Activated effector memory CD4-positive, alpha-beta T cell treated with anti-CD3 and anti-CD28 coated beads, Interleukin-2, amount 50 U/mL, for 16 hours (primary cell): ENCODE measurements at places on chromosomes 12 and 14.

- DNase-seq, result no peak
Observed at GRCh38 chr12:24222968-24223367, 273.5 kb upstream of the SOX5 start.

DNA sequence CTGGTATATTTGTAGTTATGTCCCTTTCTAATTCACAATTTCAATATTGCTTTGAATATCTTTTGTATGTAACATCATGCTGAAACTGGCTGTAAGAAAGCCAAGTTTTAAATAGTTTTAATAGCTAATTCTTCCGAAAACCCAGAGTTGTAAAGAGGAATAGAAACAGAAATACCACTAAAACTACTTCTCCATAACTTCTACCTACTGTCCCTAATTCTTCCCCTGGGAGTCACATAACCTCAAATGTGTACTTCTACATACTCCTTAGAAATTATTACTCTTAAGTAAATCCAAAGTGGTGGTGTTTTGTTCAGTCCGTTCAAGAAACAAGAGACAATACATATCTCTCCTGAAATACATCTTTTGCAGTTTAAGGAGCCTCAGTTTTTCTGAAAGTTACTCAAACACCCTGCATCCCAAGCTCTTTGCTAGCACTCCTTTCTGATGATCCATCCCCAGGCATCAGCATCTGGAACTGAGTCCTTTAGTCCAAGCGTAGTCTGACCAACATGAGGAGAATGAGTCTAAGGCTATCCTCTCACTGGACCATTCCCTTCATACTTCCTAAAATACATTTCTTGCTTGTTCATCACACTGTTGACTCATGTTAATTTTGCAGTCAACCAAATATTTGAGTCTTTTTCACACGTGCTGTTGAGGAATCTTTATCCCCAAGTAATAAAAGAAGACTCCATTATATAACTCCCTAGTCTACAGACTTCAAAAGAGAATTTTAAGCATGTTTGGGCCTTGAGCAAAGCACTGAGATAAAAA lies 214.3 kb upstream of the NUDT4 start:
- no peak for DNase-seq

GRCh38 chr12:82800185-82800584 lies 113.5 kb downstream of the TMTC2 start:
- DNase-seq, result no peak

DNA sequence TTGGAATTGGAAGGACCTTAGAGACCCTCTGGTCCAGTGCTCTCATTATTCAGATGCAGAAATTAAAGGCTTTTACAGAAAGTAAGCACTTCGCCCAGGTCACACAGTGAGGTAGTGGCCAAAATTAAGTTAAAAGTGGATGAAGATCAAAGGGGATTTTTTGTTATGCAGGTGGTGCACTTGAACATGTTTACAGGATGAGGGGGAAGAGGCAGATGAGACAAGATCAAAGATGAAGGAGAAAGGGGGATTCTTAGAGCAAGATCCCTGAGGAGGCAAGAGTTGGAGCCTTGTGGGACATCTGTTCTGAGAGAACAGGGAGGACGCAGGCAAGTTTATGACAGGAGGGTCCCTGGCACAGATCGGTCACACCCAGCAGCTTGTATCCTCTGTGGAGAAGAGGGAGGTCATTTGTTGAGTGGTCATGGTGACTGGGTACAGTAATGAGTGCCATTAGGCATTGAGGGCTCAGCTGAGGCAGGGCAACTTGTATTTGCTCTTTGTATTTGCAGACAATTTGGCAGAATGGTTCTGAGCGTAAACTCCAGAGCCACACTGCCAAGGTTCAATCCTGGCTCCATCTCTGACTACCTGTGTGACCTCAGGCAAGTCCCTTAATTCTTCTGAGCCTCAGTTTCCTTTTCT lies 84.0 kb downstream of the BORCS5 start:
- DNase-seq, result no peak

DNA sequence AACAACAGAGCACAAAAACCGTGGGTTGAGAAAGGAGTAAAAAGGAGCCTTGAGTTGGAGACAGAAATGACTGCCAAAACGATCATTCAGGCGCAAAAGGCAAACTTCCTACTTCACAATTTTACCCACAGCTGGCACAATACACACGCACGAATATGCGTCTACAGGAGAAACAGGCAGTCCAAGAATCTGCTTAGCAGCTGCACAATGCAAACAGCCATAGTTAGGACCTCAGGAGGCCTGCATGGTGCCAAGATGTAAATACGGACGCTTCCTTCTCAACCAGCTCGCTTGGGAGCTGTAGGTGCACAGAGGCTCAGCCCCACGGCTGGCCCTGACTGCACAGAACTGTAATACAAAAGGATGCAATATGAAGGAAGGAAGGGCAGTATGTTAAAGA lies 250.1 kb upstream of the CAND1 start:
- DNase-seq, result no peak

DNA sequence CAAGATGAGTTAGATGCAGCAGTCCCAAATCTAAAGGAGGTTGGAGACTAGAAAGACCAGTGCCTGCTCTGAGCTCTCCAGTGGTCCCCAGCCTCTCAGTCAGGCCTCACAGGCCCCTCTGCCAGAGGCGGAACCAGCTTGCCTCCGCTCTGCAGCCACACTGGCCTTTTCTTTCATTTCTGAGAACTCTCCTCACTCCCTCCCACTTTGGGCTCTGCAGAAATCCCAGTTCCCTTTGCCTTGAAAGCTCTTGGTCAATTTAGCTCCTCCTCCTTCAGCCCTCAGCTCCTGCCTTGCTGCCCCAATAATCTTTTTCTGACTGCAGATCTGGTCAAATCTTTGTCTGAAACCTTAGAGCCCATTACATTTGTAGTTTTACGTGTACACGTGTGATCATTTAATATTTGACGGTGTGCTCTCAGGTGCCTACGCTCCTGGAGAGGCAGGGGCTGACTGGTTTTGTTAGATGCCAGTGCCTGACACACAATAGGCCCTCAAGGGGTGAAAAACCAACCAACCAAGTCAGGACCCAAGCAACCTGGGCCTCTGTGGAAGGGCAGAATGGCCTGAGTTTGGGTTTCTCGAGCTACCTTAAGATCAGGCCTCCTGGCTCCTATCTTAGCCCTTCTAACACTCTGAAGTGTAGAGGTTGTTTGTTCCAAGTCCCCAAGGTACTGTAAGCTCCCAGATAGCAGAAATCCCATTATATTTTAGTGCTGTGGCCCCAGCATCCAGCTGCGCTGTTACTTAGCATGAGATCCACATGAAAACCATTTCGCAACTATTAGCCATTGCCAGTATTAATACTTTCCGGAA lies 1.1 kb upstream of the NUDT4 start:
- DNase-seq, result no peak

GRCh38 chr12:122460061-122460460 lies 37.6 kb upstream of the CLIP1 start:
- DNase-seq, result no peak

DNA sequence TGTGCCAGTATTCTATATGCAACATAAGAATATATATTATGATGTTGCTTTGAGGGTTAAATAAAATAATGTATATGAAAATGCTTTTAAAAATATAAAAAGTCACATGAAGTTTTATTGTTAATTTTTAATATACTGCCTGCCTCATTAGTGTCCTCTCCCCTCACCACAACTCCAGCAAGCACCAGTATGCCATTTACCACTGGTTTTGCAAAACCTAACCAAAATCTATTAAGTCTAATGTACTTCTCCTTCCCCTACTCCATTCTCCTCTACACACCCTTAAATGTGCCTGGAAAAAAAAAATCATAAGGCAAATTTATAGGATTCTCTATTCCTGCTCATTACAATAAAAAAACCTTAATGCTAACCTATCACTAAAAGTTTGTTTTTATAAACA lies 24.0 kb upstream of the GNG2 start:
- no peak for DNase-seq

GRCh38 chr14:80982711-80983110 lies 27.3 kb downstream of the TSHR start:
- DNase-seq, result no peak

- DNase-seq, result no peak
Observed at GRCh38 chr12:89345830-89346740, 6.2 kb downstream of the DUSP6 start.

DNA sequence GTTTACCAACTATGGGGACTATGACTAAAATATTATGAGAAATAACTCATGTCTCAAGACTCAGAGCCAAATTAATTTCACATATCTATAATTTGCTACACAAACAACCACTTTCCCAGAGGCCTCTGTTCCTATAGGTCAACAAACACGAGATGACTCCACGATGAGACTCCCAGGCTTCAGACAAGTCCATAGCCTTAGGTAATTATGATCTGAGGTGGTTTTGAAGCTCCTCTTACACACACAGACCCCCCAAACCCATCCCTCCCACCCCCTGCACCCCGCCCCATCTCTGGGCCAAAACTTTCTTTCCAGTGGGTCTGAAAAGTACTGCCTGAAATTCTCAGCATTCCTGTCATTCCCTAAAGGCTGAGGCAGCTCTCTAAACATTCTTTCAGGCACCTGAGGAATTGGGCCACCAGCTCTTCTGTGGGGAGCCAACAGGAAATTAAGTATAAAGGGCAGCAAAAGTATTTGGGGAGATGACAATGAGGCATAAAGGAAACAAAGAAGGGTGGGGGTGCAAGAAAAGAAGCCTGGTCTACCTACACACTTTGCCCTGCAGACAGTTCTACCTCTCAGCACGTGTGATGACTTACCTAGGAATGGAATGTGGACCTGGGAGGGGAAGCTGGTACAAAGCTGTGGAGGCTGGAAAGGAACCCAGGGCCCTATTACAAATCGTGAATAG lies 143.6 kb downstream of the PAWR start:
- DNase-seq, result no peak

- no peak for DNase-seq
Observed at GRCh38 chr14:21991130-21991529, 317.5 kb upstream of the OR4E1 start.

DNA sequence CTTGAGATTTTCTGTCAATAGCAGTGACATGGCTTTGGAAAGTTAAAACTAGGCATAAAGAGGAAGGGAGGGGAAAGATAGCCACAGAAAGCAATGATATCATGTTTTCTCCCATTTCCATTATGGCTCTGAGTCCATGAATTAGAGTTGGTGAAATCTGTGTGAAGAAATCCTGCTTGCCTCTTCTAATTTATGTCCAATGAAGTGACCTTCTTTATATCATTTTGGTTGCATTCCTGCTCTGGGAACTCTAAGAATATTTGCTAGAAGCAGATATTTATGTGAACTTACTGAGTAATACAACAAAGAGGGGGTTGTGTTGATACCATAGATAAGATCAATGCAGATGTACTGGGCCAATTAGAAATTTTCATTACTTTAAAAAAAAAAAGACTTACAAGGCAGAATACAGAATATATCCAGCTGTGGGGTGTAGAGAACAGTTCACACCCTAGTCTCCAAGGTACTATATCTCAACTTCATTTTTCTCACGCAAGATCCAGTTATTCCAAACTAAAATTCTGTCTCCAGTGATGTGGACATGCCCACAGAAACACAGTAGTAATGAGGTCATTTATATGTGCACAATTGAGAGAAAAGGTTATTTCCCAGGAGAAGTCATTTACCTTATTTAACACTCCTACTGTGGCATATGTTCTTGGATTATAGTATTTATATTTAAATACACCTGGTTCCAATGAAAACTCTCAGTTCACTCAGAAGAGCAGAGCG lies 51.5 kb upstream of the KCNJ8 start:
- no peak for DNase-seq

GRCh38 chr12:103442182-103442555 lies 53.6 kb downstream of the C12orf42 start:
- no peak for DNase-seq

DNA sequence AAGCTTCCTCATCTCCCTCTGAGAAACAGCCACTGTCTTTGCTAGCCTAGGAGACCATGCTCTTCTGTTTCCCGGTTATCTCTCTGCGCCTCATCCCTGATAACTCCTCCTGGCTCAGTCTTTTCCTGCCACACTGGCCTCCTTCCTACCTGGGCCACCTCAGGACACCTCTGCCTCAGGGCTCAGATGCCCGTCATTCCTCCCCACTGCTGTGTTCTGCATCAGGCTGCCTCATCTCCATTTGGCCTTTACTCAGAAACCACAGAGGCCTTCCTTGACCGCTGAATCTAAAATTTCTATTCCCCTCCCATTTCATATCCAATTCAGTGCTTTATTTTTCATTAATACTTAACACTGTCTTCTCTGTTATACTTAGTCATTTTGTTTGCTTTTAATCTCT lies 311.0 kb upstream of the RGS6 start:
- no peak for DNase-seq

DNA sequence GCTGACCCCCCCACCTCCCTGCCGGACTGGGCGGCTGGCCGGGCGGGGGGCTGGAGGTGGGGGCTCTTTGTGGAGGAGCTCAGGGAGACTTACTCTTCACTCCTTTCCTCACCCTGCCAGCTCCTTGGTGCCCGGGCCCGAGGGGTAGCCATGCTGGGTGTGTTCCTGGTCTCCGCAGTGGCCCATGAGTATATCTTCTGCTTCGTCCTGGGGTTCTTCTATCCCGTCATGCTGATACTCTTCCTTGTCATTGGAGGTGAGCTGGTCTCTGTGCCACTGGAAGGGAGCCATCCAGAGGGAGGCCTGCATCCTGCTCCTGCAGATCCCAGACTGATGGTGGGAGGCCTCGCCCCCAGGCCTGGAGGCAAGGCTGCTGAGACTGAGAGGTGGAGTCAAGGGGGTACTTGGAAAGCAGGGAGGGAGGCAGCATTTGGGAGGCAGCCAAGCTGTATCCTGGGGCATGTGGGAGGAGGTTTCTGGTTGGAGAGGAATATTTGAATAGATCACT lies 19.7 kb downstream of the SOAT2 start:
- DNase-seq, result no peak

DNA sequence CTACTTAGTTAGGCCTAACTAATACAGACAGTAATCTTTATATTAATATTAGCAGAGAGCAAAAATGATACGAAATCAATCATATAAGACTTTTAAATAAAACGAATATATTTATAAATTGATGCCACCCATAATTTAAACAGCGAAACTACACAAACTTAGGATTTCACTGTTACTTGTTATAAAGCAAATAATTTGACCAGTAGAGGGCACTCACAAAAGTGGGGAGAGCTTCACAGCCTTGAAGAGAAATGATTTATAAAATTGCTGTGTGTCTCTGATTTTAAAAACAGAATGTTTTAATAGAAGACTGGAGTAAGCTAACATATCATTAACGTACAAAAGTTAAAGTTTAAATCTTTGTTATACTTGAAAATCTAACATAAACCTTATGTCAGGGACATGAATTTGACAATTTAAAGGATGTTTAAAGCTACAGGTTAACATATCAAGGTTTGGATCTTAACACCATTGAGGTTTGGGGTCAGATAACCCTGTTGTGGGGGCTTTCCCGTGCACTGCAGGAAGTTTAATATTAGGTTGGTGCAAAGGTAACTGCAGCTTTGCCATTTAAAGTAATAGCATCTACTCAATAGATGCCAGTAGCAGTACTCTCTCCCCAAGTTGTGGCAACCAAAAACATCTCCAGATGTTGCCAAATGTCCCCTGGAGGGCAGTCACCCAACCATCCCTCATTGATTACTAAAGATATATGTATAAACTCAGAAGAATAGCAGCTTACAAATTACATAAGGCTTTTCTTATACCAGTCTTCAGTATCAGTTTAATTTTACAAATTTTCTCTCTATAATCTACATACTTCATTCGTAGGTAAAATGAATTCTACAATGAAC lies 9.3 kb downstream of the KRAS start:
- DNase-seq, result no peak
